NCI-H2029 (cell line): ENCODE measurements at places on chromosomes 16 and 17.

DNA sequence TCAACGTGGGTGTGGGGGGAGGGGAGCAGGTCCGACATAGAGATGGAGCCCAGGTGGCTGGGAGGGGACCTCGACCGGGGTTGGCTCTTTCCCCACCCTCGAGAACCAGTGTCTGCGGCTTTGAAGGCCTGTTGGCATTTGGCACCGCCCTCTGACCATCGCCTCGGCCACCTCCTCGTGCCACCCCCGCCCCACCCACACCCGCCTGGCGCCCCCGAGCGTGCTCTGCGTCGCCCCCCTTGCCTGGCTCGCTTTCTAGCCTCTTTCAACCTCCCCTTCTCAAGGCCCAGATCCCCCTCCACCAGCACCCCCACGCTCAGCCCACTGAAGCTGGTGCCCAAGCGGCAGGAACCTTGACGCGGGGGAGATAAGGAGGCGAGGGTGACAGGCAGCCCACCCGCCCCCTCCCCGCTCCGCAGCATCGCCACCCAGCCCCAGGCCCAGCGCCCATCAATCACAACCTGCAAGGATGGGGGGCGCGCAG, 619 bp downstream of the CACNB1 start:
- DNase-seq: no peak

DNA sequence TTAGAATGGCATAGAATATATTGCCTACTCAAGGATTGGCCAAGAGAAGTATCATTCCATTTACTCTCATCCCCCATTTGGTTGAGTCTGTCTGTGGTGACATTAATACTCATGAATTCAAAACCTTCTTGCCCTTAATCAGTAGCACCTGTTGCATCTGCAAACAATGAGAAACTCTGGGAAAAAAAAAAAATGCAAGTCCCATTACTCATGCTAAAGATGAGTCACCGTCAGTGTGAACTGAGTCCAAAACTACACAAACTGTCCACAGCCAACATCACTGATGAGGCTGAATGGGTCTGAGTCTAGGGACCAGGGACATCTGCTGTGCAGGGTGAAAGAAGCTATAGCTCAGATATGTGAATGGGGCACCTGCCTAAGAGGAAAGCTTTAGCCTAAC, 96.9 kb upstream of the ADAMTS18 start:
- DNase-seq: no peak

DNA sequence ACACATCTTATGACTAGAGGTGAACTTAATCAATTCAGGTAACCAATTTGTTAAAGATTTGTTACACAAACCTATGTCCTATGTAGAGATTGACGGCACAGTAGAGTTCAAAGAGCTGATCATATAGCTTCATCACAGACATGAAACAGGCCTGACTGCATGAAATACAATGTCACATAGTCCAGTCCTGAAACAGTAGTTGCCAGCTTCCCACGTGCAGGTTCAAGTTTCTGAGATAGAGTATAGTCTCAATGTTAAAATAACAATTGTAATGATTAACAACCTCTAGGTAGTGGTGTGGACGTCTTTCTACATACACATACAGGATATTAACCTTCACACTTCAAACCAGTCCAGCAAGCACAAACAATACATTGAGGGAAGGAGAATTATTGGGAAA, 640.7 kb upstream of the SOX9 start:
- no peak for DNase-seq

DNA sequence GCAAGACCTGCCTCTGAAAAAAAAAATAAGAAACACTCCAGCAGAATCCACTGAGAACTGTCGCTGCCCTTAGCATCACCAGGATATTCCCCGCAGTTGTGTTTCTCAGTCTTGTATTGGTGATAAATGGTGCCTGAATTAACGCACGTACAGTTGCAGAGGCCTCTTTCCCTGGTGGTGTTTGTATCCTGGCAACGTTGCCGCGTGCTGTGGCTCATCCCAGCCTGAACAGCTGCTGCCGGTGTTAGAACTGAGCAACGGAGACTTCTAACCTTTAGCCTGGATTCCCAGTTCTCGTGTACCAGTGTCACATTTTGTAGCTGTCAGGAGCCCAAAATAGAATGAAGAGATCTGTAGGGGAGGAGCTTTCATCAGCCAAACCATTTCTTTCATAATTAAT, 4.8 kb downstream of the MLYCD start:
- no peak for DNase-seq

- DNase-seq: no peak
Observed at GRCh38 chr16:48459167-48459566, 74.0 kb upstream of the SIAH1 start.

DNA sequence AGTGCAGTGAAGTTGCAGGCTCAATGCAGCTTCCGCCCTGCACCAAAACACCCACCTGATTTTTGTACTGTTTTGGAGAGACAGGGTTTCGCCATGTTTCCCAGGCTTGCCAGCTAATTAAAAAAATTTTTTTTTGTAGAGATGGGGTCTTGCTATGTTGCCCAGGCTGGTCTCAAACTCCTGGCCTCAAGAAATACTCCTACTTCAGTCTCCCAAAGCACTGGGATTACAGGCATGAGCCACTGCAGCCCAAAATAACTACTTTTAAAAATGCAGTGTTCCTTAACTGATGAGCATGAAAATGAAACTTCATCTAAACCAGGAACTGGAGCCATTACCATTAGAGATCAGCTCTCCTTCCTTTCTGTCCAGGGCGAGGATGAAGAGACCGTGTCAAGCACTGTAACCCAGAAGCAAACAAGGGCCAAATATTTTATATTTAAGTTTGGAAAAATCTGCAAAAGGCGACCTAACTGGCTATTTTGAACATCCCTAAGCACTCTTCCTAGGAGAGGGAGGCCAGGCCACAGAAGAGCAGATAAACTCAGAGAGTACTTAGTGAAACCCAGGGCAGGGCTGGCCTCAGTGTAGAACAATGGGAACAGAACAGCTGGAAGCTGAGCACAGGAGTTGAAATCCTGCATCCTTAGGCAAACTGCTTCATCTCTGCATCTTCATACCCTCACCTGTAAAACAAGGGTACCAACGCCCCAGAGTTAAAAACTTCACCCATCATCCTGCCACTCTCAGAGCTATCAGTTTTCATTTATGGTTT, 24.0 kb downstream of the CREBBP start:
- DNase-seq: no peak
